ENCODE measurements at places on chromosomes 11 and 22.

DNA sequence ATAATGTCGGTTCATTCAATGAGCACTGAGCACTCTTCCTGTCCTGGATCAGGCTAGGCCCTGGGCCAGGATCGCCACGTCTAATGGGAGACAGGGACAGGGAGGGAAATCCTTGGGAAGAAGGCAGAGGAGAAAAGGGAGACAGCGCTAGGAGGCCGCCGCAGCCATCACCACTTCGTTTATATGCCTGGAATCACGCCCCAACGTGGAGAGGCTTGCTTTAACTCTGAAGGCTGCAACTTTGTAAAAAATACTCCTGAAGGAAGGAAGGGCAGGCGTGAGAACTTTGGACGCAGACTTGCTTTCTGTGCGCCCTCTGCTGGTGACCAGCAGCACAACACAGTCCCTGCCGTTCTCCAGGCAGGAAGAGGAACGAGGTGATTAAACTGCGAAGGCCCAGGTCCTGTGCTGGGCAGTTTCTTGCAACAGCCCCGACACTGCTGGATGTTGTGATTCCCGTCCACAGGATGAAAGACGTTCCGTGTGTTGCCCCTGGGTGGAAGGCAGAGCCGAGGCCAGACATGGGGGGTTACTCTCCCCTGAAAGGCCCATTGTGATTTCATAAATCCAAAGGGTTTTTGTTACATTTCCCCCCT lies 22.1 kb downstream of the RIBC2 start:
- peak; percentile 96 for DNase-seq

DNA sequence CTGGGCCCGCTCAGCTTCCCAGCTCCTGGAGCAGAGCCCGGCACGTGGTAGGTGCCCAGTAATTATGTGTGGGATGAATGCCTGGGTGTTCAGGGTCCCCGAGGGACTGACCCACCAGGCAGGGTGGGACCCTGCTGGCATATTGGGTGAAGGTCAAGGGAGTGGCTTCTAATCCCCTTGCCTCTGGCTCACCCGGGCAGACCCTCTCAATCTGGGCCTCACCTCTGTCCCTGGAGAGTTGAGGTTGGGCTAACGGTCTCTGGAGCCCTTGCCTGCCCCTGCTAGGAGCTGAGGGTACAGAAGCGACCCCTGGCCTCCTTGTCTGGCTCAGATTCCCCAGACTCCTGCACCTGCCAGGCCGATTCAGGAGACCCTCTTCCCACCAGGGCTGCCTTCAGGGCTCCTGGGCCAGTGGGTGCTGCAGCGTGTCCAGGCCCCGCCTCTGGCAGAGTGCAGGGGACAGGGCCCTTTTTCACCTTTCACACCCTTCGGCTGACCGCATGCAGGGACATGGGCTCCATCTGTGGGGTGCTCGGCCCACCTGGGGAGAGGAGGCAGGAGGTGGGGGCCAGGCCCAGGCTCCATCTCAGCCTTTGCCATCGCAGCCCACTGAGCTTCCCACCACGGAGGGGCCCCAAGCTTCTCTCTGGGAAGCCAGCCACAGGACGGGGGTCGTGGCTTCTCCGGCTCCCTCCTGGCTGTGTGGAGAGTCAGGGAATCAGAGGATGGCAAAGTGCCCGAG lies 3.8 kb upstream of the CTSD start:
- no peak for DNase-seq

DNA sequence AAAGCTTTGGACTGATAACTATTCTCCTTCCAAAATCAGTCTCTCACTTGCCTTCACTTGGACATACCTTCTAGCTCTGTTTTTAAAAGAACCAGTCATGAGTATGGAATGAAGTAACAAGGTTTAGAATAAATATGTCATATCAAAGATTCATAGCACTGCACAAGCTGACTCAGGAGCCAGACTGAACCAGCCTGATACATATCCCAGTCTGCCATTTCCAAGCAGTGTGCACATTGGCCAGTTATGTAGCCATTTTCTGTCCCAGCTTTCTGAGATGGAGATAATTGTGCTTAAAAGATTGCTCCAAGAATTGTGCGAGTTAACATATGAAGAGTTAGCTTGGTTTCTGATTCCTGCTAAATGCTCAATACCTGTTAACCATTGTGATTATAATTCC lies 311.3 kb downstream of the C11orf87 start:
- no peak for DNase-seq

DNA sequence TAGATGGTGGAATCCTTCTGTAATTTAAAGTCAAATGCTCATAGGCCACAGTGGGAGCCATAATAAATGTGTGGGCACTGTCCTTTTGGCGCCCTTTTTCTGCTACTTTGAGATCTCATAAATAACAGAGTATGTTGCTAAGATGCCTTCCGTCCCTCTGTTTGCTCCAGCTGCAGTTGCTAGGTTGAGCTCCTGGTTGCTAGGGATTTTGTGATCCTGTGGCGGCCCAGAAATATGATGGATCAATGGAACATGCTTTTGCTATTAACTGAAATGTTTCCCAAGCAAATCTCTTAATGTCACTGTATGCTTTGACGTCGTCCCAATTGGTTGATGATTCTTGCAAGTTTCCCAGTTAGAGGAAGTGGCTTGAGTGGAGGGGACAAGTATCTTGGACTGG lies 53.5 kb downstream of the MYO18B start:
- DNase-seq: no peak

DNA sequence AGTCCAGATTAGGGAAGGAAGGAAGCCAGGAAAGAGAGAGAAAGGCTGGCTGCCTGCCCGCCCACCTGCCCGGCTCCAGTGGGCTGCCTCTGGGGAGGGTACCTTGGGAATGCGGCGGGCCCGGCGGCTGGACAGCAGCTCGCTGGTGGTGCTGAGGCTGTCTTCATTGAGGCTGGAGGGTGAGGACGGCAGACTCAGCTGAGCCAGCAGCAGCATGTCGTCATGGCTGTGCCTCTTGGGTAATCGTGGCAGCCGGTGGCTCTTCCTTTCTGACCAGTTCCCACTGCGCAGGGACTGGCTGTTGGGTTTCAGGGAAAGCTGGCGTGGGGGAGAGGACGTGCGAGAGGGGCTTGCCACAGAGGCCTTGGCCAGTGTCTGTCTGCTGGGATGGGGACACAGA lies 32.9 kb downstream of the RPL27A start:
- DNase-seq: no peak

DNA sequence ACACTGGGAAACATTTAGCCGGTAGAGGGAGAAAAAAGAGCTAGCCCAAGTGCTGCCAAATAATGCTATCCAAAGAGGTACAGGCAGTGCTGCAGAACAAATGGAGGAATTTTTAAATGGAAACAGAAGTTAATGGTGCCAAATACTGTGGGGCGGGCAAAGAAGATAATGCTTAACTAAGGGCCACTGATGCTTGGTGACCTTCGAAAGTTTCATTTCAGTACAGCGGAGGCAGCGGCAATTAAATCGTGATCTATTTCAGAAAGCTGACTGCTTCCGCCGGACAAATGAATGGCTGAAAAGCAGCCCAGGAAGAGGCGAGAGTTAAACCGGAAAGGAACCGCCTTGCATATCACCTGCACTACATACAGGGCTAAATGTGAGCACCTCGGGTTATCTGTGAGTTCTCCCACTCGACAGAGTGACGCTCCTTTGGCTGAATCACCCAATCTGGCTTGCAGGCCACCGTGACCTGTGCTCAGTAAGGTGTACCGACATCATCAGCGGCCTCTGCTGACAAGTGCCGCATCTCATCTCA lies 42.1 kb downstream of the CADM1 start:
- peak; percentile 61 for DNase-seq

- no peak for DNase-seq
Observed at GRCh38 chr22:37499027-37499707, 13.0 kb upstream of the MFNG start.

- DNase-seq: no peak
Observed at GRCh38 chr22:22368516-22368915, 123.9 kb downstream of the VPREB1 start.

- peak; percentile 95 for DNase-seq
Observed at GRCh38 chr11:45982656-45983470, 60.4 kb downstream of the LARGE2 start.

DNA sequence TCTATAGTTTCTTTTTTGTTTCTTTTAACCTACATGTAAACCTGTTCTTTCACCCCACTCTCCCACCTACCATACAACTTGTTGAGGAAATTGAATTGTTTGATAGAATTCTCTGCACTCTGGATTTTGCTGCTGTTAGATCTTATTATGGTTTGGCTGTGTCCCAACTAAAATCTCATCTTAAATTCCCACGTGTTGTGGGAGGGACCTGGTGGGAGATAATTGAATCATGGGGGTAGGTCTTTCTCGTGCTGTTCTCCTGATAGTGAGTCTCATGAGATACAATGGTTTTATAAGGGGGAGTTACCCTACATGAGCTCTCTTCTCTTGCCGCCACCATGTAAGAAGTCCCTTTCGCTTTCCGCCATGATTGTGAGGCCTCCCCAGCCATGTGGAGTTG lies 15.0 kb upstream of the PITPNB start:
- no peak for DNase-seq

DNA sequence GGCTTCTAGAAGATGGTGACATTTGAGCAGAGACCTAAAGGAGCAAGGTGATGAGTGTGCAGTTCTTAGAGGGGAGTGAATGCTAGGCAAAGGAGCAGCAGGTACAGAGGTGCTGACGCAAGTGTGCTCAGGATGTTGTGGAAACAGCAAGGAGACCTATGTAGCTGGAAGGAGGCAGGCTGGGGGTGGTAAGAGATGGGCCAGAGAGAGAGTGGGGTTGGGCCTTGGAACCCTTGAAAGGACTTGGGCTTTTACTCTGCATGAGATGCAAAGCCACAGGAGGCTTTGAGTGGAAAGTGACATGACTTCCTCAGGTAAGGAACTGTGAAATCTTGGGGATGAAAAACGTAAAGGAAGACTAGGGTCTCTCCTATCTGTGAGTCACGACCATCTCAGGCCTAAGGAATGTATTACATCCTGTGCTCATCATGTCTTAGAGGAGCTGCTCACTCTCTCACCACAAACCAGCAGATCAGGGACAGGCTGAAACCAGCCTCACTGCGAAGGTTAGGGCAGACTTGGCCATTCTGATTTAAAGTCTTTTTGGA lies 65.4 kb downstream of the MICAL2 start:
- DNase-seq: no peak

DNA sequence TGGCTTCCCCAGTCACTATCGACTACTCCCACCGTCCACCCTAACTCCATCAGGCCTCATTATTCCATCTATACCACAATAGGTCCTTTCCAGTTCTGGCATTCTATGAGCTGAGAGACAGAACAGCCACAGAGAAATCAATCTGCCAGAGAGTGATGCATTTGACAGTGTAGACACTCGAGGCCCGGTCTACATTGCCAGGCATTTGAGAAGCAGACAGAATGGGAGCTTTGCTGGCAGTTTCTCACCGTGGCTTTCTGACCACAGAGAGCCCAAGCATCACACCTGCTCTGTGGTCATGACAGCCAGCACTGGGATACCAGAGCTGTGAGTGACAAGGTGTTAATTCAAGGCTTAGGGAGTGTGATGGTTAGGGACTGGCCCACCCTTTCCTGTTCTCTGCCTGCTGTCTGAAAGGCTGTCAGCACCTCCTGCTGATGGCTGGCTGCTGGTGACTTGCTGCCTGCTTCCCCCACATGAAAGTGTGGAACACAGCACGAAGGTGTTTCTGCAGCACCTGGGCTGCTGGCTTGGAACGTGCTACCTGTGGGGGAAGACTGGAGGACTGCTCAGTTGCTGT lies 137.8 kb downstream of the KIRREL3 start:
- DNase-seq: peak; percentile 92

DNA sequence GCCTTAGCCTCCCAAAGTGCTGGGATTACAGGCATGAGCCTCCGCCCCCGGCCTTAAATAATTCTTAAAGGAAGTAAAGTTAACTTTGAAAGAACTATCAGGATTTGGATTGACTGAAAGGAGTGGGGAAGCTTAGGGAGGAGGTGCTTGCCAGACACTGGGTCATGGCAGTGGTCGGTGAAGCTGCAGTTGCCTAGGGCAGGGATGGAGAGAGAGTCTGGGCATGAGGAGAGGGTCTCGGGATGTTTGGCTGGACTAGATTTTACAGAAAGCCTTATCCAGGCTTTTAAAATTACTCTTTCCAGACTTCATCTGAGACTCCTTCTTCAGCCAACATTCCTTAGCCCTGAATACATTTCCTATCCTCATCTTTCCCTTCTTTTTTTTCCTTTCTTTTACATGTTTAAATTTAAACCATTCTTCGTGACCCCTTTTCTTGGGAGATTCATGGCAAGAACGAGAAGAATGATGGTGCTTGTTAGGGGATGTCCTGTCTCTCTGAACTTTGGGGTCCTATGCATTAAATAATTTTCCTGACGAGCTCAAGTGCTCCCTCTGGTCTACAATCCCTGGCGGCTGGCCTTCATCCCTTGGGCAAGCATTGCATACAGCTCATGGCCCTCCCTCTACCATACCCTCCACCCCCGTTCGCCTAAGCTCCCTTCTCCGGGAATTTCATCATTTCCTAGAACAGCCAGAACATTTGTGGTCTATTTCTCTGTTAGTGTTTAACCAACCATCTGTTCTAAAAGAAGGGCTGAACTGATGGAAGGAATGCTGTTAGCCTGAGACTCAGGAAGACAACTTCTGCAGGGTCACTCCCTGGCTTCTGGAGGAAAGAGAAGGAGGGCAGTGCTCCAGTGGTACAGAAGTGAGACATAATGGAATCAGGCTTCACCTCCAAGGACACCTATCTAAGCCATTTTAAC lies at the start of gene NNMT:
TSS of gene NNMT (plus strand) at position 724 of the 929 bp plus-strand sequence. CDS start at position 882, 158 bp downstream.
- peak; percentile 20 for DNase-seq

- no peak for DNase-seq
Observed at GRCh38 chr11:48141475-48142122, 75.0 kb upstream of the OR4B1 start.

DNA sequence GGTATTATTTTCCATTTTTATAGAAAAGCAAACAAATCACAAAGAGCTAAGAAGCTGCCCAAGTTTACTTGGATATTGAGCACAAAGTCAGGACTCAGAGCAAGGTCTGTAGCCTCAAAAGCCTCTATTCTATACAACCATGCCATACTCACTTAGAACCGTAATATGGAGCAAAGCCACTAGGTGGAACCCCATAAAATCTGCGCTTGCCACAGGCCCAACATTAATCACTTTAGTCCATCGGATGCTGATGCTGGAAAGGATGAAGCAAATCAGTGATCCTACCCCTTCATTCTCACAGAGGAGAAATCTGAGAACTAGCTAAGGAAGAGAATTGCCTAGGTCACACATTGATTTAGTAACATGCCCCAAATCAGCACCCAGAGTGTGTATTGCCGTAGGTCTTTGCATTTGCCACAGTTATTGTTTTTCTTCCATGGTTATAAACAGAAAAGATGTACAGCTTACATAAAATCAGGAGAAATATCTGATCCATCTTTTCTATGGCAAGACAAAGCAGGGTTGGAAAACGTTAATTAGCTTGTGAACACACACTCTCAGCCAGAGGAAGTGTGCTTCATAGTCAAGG lies 56.7 kb upstream of the RAB38 start:
- peak; percentile 65 for DNase-seq

- no peak for DNase-seq
Observed at GRCh38 chr11:12174128-12174476, 63.7 kb downstream of the MICAL2 start.

- DNase-seq: no peak
Observed at GRCh38 chr22:38118182-38118581, 7.7 kb upstream of the BAIAP2L2 start.

- DNase-seq: no peak
Observed at GRCh38 chr11:93700830-93701229, 39.3 kb downstream of the CEP295 start.
